ENCODE measurements at places on chromosomes 13 and 19.
A peak's percentile ranks its signal among the peaks of the same experiment; 100 is the strongest.

- DNase-seq: peak; percentile 37
Measured at GRCh38 chr19:1046117-1046626, 6.3 kb downstream of the ABCA7 start.

- DNase-seq: no peak
Measured at GRCh38 chr19:6402837-6403608, 10.1 kb upstream of the GTF2F1 start.

GRCh38 chr13:85976242-85976641 lies 177.0 kb upstream of the SLITRK6 start:
- no peak for DNase-seq

DNA sequence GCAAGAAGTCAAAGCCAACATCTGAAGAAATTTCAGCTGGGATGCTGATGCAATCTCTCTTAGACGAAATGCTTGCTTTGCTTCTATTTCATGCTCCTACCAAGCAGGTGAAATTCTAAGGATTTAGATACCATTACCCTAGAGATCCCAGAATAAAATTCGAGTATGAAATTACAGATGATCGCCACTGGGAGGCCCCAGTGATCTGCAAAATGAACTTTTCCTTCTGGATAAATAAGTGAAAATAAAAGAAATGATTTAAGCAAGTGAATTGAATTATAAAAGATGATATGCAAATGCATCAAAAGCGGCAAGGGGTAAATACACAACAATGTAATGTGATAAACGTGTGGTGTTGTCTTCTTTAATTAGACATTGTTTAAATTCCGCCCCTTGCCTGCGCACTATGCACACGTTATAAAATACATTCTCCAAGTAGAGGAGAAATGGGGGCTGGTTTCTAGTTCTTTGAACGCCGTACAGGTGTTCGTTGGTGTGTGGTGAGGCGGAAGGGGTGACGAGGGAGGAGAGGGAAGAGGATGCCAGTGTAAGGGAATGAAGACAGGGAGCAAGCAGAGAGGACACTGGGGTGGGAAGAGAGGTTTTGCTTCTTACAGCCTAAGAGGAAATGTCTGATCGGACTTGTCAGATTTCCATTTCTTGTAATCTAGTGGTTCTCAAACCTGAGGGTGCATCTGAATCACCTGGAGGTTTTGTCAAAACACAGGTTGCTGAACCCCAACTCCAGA lies 58.0 kb downstream of the ERCC5 start:
- no peak for DNase-seq

GRCh38 chr19:48530066-48530720 lies 18.6 kb upstream of the LMTK3 start:
- no peak for DNase-seq

DNA sequence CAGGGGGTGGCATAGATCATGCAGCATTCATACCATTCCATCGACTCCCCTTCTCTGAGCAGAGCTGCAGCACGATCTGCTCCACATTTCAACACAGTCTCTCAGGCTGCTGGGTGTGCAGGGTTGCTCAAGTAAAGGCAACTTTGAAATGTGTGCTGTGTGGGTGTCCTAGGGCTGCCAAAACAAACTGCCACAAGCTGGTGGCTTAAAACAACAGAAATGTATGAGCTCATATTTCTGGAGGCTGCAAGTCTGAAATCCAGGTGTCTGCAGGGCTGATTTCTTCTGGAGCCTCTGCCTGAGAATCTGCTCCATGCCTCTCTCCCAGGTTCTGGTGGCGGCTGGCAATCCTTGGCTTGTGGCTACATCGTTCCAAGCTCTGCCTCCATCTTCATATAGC lies 63.7 kb upstream of the WDFY2 start:
- no peak for DNase-seq

GRCh38 chr19:48770266-48770665 lies 14.9 kb downstream of the FGF21 start:
- DNase-seq: no peak

- no peak for DNase-seq
Measured at GRCh38 chr13:98665638-98665995, 86.9 kb downstream of the SLC15A1 start.

DNA sequence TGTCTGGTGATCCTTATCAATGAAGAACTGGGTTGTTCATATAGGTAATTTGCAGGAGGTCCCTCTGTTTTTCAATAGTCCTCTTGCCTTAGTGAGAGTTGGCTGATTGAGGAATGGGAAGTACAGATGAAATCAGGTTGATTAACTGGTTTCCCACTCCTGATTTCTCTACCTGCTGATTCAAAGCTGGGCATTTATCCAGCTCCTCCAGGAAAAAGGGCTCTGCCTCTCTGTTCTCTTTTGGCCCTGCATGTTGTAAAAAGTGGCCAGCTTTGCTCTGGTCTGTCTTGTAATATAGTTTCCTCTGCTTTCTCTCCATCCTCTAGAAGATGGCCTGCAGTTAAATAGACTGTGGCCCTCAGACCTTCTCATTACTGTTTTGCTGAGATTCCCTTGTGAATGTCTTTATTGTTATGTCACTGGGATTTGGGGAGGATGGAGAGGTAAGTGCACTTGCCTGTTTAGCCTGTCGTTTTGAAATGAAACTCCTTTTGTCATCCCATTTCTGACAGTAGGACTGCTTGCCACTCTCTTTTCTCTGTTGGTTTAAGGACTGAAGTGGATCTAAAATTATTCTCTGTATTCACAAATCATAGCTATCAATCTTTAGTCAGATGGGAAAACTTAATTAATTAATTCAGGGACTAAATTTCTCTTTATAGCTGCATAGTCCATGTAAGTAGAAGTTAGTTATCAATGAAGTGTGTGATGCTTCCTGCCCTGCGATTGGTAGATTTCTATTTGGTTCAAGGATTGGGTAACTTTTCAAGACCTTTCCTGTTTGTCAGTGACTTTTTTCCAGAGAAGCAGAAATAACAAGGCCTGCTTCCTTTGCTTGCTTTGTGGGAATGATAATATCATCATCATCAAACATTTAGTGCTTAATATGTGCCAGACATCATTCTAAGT lies 28.5 kb downstream of the GARRE1 start:
- DNase-seq: no peak
